ENCODE measurements at places on chromosomes 11 and 22.

DNA sequence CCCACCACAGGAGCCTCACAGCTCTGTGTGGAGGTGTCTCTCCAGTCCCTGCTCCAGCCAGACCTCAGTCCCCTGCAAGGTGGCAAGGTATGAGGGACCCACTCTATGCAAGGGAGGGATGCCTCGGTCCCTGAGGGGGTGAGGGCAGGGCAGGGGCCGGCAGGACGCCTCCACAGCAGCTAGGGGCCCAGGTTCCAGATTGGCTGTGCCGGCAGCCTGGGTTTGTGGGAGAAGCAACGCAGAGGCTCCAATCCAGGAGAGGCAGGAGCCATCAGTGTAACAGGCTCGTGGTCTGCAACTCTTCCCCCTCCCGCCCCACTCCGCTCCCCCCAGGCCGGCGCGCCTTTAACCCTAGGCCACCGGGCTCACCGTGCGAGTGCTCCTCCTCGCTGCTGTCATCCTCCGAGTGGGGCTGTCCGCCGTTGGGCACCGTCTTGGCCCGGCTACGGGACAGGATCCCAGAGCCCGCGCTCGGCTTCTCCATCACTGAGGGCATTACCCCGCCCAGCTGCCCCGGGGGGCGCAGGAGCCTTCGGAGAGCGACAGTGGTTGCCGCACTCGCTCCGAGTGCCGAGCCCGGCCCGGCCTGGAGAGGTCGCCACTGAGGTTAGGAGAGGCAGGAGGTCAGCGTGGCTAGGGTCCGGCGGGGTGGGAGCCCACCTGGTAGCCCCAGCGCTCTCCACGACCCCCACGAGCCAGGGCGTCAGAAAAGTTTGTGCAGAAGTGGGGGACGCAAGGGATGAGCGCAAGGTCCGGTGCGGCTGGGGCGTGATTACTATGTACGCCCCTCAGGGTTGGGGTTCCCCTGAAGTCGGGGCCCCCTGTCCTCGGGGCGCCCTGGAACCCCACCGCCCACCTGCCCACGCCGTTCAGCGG lies 765 bp downstream of the RCOR2 start:
- DNase-seq, result no peak

DNA sequence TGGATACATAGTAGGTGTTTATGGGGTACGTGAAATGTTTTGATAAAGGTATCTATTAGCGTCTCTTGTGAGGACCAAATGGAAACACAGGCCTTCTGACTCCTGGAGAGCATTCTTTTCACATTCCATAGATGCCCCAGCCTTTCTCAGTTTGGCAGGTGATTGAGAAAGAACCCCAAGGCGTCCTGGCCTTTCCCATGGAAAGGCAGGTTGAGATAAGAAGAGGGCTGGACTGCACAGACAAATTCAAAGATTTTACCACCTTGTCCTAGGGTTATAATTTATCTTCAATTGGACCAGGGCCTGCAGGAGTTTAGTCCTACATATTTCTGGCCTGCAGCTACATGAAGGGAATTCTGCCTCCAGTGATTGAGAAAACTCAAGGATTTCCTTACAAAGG lies 661 bp upstream of the OLFML1 start:
- no peak for DNase-seq

- DNase-seq, result no peak
These were observed 42.4 kb downstream of the OSBP start for GRCh38 chr11:59573216-59573615.

DNA sequence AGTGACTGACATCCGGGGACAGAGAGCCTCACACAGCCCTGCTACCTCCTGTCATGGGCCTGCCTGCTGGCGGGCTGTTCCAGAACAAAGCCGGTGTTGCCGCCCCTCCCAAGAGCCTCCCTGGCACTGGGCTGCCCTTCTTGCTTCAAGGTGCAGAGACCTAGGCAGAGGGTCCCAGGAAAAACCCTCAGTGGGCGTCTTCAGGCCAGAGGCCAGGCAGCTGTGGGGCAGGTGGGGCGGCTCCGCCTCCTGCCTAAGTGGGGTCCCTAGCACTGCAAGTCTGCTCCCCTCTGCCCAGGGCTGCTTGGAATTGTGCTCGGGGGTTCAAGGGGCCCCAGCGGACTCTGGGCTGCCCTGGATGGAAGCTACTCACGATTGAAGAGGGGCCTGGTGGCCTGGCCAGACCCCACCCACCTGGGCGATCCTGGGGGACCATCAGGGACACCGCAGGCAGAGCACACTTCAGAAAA lies 20.4 kb upstream of the GNB1L start:
- no peak for DNase-seq

DNA sequence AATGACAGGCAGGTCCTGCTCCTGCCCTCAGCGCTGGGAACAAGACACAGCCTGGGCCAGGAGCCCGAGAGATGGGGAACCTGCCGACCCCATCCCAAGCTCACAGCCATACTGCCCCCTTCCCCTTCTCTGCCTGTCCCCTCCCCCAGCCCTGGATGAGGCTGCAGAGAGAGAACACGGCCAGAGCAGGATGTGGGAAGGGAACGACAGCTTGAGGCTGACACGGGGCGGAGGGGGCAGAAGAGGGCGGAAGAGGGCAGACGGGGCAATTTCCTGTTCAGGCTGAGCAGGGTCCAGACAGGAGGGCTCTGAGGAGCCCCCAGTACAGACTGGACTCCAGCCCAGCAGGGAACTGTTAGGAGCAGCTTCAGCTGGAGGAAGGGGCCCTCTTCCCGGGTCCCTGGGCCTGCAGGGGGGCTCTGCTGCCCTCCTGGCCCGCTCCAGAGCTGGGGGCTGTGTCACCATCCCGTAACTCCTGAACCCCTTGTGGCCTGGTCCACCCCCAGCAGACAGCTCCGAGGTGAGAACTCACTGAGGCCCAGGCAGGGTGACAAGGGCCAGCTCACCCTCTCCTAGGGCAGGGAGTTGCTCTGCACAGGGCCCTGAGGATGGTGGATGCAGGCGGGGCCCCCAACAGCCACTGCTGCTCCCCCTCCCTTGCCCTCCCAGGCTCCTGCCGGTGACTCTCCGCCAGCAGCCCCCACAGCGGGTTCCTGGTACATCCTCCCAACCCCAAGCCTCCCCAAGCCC lies 5.7 kb downstream of the CTSD start:
- DNase-seq, result no peak

- no peak for DNase-seq
These were observed 63.2 kb downstream of the BTG4 start for GRCh38 chr11:111448831-111449557.

GRCh38 chr11:16012125-16012751 lies 344.1 kb downstream of the SOX6 start:
- DNase-seq, result no peak

- no peak for DNase-seq
These were observed 7.3 kb upstream of the SYCE3 start for GRCh38 chr22:50569896-50570535.

DNA sequence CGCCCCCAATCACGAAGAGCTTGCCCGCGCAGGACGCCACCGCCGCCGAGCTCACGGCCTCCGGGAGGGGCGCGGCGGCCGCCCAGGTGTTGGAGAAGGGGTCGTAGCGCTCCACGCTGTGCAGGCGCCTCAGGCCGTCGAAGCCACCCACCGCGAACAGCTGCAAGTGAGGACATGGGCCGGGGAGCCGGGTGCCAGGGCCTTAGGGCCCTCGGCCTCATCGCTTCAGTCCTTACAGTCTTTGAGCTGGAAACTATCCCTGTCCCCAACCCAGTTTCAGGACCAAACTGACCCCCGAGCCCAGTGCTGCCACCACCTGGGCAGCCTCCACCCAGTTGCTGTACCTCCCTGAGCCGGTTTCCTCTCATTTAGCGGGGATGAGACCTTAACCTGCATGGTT lies 7.6 kb downstream of the KLHL35 start:
- DNase-seq, result no peak

- DNase-seq, result no peak
These were observed 17.8 kb downstream of the AP1B1 start for GRCh38 chr22:29370537-29370936.

- no peak for DNase-seq
These were observed 684.9 kb upstream of the CCDC90B start for GRCh38 chr11:83971063-83971462.

DNA sequence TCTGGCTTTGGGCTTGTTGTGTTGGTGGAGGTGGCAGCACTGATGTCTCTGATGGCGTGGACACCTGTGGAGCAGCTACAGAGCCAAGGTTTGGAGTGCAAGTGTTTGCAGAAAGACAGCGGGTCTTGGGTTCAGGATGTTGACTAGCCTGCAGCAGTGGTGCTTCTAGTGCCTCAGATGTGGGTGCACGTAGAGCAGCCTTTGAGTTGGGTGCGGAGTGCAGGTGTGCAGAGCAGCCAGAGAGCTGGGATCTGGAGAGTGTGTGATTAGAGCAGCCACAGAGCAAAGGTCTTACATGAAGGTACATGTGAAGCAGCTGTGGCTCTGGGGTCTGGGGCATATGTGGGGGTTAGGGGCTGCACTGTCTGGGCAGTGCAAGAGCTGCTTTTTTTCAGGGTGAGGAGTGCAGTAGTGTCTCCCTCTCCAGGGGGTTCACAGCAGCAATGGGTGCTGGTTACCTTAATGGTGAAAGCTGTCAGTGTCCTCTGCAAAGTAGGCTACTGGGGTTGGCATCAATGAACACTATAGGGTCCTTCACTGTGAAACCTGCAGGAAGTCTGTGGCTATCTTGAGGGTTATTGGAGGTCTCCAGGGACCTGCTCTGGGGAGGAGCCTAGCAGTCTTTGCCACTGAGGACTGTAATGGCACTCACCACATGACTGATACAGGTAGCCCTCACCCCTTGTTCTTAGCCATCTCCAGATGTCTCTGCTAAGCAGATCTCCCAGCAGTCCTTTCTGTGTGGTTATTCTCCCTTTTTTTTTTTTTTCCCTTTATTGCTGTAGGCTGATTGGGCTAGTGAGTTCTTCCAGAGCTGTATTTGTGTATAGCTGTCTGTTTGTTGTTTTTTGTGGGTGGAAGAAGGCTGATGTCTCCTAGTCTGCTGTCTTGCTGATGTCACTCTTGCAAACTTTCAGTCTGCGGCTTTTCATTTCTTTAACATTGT lies 14.3 kb downstream of the BIRC2 start:
- no peak for DNase-seq

GRCh38 chr11:1049431-1049891 lies 12.9 kb upstream of the MUC6 start:
- no peak for DNase-seq

DNA sequence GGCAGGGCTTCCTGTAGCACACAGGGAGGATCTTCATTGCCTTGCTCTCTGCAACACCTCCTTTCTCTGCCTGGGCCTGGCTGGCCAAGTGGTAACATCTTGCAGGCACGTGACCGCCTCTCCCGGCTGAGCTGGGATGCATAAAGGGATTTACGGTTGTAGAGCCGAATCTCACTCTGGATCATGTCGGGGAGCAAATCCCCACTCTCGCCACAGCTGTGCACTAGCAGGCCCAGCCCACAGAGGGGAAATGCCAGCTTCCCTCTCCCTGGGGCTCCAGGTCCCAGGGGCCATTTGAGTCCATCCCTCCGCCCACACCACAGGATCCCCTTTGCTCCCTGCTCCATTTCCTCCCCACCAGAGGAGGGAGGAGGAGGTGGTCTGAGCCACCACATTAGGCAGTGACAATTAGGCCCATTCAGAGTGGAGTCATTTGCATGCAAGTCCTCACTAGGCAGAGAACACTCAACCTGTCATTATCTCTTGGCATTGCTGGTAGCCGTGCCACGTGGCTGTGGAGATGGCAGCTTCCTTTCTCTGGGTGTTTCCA lies 196.7 kb downstream of the DSCAML1 start:
- DNase-seq, result no peak

DNA sequence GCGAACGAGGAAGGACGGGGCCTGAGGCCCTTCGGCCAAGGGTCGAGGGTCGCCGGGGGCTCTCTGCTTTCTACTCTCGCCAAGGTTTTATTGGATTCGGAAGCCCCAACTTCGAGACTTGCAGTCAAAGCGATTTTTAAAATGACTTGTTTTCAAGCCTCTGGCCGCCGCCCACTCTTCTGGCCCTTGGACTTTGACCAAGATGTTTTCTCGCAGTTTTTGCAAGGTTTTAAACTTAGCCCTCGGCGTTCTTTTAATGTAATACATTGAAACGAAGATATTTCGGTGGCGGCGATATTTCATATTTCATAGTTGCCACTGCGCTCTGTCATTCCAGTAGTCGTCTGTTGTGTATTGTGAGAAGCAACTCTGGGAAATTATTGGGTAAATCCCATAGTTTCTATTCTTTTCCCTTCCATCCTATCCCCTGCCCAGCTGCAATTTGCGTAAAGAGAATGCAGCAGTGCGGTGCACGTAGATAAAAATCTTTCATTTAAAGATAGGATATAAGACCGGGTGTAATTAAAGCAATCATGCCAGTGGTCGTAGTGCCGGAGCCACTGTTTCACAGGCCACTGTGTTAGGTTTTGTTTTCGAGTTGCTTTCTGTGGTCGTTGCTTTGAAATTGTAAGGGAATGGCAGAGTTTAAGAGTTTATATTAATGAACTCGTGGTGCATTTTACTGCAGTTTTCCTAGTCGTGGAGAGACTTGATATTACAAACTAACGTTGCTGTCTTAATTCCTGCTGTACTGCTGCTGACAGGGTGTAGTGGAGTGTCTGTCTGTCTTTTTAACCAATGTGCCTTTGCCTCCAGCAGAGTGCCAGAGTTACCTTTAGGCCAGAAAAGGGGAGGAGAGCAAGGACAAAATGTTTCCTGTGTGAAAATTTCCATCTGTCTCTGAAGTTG lies 702 bp downstream of the BIRC2 start:
- DNase-seq, result no peak

DNA sequence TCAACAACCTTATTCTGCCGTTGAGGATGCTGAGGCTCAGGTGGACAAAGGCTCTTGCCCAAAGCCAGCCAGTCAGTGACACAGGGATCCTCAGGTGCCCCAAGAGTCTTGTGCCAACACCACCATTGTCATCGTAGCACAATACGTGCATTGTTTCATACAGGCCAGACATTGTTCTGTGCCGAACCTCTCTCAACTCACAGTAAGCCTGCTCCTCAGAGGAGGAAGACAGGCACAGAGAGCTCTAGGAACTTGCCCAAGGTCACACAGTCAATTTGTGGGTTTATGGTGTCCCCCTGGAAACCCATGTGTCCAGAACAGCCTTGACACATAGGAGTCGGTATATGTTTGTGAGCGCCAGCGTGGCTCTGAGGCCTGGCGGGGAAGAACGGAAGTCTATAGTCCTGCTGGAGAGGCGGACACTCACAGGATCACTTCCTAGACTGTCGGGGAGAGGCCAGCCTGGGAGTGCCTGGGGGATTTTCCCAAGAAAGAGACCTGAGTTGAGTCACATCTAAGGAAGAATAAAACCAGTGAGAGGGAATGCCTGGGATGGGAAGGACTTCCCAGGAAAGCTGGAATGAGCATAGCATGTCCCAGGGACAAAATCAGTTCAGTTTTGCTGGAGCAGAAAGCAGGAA lies 20.2 kb downstream of the LIF start:
- no peak for DNase-seq

DNA sequence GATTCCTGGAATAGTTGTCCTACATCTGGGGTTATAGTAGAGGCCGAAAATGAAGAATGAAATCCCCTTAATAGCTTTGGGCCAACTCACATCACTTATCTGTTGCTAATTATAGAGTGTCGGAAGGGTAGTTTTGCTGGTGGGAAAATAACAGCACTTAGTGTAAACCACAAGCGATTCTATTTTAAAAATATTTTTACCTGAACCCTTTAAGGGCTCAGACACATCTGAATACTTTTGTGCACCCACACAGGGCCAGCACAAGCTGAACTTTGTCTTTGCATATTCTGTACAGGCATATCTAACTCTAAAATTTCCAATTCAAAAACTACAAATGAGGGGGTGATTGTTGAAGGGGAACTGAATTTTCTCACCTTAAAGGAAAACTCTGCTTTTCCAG lies 27.6 kb downstream of the SLC6A5 start:
- no peak for DNase-seq
